C1 segment of cervical spinal cord (tissue), 14 donors: ENCODE measurements at places on chromosomes 11 and 22.

- DNase-seq, result no peak
Measured at GRCh38 chr11:71285111-71285510, 32.7 kb upstream of the SHANK2 start.

- no peak for DNase-seq
Measured at GRCh38 chr11:75269896-75270295, 29.3 kb downstream of the TPBGL start.

- DNase-seq, result no peak
Measured at GRCh38 chr11:46684367-46684766, 16.1 kb downstream of the ARHGAP1 start.

DNA sequence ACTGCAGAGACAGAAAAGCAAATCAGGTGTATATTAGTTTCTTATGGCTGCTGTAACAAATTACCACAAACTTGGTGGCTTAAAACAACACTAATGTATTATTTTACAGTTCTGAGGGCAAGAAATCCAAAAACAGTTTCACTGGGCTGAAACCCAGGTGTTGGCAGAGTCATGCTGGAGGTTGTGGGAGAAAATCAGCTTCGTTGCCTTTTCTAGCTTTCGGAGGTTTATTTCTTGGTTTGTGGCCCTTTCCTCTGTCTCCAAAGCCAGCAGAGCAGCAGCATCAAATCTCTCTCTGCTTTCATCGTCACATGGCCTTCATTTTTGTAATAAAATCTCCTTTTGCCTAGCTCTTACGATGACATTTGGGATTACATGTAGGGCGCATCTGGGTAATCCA, 33.0 kb upstream of the OR6M1 start:
- DNase-seq, result no peak

DNA sequence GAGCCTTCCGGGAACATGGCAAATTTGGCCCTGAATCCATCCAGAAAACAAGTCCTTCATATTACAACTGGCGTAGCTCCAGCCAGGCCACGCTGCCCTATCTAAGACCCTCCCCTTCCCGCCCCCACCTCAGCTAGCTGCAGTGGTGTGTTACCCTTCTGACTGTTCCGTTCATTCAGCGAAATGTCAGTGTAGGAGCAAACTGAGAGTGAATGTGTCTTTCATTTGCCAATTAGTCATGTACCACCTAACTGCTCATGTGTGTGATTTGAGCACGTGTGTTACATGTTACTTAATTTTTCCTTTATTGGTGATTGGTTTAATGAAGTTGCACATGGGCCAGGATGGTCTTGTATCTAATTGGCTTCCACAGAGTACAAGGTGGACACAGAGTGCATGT, 34.8 kb upstream of the POU2AF1 start:
- DNase-seq, result no peak

- no peak for DNase-seq
Measured at GRCh38 chr11:126202646-126203359, 8.6 kb downstream of the RPUSD4 start.

- DNase-seq, result no peak
Measured at GRCh38 chr11:64444838-64445441, 86.0 kb downstream of the RPS6KA4 start.

DNA sequence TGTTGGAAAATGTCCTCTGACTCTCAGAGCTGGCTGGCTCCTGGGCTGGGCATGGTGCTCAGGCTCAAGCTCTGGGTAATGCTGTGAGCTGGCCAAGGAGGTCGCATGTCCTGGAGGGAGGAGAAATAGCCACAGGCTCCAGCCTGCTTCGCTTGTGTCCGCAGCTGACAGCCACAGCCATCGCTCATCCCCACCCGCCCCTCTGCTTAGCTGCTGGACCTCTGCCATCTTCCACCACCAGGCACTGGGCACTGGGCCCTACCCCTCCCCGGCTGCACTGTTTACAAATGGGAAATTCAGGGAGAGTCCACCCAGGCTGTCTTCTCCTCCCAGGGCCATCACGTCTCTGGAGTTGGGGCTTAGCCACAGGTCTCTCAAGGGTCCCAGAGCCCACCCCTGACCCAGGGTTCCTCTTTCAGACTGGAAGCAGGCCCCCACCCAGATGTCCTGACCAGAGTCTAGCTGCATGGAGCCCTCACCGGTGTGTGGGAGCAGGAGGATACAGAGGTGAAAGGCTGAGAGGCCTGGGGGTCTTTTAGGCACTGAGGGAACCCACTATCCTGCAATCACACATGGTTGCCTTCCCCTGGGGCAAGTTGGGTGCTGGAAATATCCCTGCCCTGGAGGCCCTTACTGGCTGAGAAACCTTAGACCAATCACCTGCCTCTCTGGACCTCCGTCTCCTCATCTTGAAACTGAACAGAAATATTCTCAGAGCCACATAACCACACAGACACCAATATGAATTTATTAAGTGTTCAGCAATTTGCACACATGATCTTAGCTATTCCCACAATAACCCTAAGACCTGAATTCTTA, 62.7 kb downstream of the CD82 start:
- peak; percentile 72 for DNase-seq

- no peak for DNase-seq
Measured at GRCh38 chr11:77596626-77597025, 6.9 kb downstream of the AQP11 start.

GRCh38 chr11:914747-915501, 4.3 kb upstream of the CHID1 start:
- no peak for DNase-seq

DNA sequence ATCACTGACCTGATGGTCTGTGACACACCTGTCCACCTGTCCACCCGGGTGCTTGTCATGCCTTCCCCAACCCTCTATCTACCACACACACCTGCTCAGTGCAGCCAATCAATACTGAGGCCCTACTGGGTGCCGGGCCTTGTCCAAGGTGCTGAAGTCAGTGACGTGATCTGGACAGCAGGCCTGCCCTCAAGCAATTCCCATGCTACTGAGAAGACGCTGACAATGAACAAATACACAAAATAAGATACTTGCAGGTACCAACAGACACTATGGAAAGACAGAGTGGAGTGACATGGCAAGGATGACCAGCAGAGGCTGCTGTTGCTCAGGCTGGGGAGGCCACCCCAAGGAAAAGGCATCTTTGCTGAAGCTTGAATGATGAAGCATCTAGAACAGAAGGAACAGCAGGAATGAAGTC, 21.2 kb downstream of the PLAAT3 start:
- no peak for DNase-seq

GRCh38 chr11:129974237-129974636, 28.4 kb downstream of the PRDM10 start:
- DNase-seq, result no peak

GRCh38 chr11:61392981-61393595, 701 bp downstream of the TMEM216 start:
- DNase-seq, result no peak
